ENCODE measurements at places on chromosomes 12 and 14.

DNA sequence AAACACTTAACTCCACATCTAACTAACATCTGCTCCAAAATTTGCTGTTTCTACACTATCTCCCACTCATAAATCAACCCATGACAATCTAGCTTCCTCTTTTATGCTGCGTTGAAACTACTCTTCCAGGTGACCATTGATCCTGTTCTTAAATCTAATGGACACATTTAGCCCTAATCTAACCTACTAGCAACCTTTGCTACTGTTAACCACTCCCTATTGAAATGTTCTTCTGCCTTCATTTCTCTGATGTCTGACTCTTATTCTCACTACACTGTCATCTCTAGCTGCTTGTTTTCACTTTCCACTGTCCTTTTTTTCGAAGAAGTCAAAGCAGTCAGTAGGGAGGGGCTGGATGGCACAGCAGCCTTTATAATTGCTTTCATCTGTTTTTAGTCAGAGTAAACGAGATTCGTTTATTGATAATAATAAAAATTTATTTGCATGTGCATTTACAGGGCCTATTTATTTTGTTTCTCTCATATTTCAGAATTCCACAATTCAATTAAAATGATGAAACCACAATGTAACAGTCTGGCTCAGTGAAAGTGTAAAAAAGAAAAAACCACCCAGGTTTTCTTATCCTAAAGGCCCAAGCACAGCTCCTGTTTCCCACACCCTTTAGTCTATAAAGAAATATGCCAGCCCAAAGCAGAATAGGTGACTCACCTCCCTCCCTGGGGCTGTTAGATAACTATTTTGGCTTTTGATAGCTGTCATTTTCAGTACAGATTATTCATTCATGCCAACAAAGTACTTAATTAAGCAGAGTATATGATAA is 44.9 kb downstream of the ATP2B1 start:
- no peak for DNase-seq

DNA sequence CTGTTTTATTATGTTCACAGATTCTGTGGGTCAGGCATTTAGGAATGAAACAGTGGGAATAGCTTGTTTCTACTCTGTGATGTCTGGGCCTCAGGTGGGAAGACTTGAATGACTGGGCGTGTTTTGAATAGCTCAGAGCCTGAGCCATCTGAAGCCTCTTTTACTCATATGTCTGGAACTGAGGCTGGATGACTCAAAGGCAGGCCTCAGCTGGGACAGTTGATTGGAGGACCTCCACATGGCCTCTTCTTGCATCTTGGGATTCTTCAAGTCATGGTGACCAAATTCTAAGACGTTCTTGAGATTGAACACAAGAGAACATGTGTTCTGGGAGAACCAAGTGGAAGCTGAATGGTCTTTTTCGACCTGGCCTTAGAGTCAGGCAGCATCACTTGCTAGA is 45.8 kb upstream of the TBX3 start:
- no peak for DNase-seq

DNA sequence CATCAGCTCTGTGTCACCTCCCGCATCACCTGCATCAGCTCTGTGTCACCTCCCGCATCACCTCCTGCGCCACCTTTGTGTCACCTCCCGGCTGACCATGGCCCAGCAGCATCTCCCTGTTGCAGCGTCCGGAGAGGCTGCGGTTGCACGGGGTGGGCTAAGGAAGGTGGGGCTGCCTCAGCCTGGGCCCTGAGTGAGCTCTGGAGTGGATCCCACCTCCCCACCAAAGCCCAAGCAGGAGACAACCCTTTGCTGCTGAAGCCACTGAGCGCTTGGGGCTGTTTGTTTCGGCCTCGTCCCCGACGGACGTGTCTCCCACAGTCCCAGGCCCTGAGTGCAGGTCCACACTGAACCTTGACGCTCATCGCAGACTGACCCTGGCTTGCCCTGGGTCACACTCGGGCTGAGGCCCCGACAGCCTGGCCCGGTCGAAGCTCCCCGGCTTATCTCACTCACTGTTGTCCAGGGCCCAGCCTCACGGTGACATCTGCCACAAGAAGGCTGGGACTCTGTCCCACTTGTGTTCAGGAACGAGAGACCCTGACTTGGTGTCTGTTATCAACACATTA is 12.2 kb downstream of the TMEM121 start:
- DNase-seq, result no peak

DNA sequence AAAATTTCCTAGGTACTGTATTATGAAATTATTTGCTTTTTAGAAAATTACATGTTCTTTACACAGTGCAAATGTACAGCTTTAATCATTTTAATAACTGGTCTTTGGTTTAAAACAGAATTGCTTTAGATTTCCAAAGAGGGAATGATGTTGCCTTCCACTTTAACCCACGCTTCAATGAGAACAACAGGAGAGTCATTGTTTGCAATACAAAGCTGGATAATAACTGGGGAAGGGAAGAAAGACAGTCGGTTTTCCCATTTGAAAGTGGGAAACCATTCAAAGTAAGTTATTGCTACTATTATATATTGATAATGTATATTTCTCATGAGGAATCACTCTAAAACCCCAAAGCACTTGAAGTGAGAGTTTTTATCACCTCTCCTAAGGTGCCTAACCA is 13.4 kb downstream of the LGALS3 start:
- DNase-seq, result no peak

DNA sequence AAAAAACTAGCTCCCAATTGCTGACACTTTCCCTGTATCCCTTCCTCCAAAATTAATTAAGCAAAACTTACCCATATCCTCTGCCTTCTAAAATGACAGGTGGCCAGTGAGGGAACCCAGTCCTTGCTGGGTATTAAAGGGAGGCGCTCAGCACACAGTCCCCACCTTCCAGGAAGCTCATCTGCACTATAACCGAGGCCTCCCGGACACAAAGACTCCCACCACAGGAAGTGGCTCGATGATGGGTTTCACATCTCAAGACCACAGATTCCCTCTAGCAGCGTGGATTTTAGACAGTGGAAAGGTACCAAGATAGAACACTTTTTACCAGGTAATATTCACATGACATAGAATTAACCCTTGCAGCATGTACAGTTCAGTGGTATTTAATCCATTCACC is 126.8 kb upstream of the NCOR2 start:
- DNase-seq, result no peak

DNA sequence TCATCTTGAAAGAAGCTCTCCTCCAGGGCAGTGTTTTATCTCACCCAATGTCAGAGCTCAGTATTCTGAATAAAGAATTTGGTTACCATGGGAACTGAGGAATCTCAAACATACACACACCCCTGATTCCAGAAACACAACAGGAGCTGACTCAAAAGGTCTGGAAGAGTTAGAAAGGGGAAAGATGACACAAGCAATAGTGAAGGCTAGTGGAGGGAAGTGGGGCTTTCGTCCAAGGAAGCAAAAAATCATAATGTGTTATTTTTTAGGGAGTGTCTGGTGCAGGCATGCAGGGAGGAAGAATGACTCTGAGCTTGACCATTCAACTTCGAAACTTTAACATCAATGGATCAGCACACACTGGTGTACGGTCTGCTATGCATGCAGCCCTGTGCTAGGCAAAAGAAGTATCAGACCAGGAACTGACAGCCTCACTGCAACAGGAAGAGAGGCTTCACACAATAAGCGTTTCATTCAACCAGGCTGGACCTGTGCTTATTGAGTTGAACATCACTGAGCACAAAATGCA is 20.3 kb downstream of the HEBP1 start:
- DNase-seq, result no peak

DNA sequence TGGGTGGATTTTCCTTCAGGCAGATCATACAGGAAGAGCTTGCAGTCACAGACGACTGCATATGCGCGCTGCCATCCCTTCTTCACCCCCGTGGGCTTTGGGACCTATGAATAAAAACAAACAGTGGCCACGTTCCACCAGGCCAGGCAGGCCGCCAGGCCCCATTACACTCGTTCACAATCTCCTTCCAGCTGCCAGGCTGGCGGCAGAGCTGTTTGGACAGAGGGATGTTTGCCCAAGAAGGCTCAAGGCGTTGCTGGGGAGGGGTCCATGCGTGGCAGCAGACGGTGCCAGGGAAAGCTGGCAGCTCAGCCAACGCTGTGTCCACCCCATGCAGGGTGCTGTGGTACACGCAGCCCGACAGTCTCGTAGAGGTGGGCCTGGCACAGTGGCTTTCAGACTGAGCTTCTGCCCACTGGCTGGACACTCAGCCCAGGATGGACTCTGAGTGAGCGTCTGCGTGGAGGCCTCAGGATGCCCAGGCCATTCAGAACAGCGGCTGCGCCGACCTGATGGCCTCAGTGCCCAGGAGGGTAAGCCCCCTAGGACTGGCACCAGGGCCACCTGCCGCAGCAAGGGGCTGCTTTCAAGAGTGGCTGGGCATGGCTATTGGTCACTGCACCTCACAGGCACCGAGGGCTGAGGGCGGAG is 27.5 kb downstream of the AMN start:
- DNase-seq, result peak; percentile 10

DNA sequence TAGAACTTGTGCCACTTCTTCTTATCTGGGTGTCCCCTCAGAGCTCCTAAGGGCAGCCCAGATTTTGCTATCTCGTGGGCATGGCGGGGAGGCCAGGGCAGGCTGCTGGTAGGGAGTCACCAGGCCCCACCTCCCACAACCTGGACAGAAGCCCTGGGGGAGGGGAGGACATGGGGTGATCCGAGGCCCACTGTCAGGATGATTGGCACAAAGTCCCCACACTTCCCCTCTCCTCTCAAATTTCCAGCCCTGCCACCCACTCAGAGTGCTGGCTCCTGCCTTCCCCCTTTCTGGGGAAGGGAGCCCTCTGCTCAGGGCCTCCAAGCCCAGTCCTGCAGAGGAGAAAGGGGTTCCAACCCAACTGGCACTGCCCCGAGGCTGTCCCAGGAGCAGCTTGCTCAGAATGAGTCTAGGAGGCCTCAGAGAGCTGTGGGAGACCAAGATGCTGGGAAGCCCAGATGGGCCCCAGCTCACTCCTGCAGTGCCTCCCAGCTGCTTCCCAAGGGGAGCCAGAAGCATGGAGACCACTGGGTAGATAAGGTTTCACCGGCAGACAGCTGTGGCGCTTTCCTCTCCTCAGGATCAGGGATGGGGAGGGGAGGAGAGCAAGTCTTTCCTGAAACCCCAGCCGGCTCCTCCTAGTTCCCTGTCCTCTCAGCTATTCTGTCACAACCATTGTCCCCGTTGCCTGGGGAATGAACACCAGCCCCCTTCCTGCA is 82.8 kb downstream of the B4GALNT3 start:
- no peak for DNase-seq

DNA sequence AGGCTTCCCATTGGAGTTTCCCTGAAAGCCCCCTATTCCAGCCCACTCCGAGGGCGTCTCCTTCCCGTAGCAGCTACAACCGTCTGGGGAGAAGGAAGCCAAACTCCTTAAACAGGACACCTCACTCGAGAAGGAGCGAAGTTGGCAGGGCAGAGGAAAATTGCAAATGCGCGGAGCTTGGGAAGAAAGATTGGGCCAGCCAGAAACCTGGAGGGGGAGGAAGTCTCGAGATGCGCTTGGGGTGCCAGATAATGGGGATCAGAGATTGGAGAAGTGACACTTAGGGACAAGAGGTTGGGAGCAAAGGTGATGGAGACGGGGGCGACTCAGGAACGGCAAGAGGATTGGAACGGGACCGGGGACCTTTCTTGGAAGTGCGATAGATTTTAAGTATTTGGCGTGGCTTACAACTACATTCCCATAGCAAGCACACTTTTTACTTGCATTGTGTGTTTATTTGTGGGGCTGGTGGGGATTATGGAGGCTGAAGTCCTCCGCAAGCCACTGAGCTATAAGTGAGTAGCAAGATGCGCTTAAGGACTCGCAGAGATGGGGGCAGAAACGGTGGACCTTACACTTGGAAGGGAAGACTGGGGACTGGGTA is 926 bp downstream of the HRK start:
- no peak for DNase-seq

- DNase-seq, result no peak
Observed at GRCh38 chr14:93720981-93721483, 67.3 kb downstream of the PRIMA1 start.

DNA sequence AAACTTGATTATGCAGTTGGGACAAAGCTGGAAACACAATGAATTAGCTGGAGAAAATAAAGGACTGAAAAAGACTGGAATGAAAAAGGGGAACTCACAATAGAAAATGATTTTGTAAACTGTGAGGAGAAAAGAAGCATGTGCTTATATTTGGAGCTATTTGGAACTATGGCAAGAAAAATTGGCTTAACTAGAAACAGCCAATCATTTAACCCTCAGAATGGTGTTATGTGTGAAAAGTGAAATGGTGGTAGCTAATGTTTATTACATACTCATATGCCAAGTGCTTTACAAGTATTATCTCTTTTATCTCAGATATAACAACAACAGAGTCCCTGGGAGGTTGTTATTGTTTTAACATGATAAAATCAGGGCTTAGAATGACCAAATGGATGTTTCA is 583.1 kb upstream of the SEL1L start:
- DNase-seq, result no peak

DNA sequence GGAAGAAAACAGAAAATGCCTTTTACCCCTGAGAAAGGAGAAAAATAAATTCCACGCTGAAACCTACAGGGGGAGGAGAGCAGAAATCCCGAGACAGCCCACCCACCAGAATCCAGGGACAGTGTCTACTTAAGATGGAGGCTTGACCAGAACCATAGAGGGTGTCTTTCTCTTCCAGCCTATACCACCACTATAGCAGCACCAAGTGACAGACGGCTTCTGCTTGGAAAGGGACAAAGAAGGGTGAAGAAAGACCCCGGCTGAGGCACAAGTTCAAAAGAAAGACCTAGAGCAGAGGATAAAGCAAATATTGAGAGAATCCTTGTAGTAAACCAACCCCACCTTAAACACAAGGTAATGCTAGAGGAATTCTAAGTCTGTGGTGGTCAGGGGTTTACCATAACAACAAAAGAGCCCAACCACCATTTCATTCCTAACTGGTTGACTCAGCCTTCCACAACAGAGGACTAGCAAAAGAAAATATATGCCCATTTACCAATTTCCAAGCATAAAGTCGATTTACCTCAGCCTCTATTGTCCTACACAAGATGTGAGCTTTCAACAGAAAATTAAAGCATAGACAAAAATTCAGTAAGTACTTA is 105.3 kb upstream of the FOXG1 start:
- DNase-seq, result no peak

DNA sequence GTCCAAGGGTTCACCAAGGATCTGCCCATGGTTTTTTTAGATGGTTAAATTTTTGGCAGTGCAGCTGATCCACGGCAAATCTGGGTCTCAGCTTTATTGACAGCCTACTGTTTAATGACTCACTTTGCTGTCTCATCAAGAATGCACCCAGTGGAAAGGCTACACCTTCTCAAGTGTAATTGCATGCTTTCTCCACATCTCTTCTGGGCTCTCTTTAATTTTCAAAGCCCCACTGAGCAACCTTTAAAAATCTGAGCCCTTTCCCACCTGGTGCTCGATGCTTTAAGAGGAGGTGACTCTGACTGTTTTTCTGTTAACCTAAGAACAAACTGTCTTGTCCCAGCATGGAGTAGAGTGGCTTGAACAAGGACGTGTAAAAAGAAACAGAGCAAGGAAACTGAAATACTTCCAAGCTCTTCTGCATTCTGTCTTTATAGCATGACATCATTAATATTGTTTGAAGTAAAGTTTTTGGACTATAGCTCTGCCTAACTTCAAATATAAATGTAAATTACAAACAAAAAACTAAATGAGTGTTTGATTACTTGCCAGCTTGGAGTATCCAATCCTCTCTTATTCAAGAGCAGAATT is 214.2 kb upstream of the KRR1 start:
- no peak for DNase-seq
